RPMI8226 (cell line): ENCODE measurements at places on chromosomes 7 and 10.

DNA sequence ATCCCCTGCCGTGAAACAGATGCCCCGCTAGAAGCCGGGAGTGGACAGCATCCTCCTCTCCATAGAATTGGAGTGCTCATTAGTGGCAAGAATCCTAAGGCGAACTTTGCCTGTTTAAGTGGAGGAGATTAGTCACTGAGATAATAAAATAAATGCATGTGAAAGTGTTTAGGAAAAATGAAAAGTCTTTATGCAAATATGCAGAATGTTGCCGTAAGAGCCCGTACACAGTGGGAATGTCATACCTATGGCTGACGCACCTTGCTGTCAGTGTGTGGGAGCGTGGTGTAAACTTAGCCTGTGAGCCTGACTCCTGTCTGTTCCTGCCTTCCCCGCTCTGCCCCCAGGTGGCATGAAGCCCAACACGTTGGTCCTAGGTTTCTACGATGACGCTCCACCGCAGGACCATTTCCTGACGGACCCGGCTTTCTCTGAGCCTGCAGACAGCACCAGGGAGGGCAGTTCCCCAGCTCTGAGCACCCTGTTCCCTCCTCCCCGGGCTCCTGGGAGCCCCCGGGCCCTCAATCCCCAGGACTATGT lies 1.7 kb upstream of the TRIP6 start:
- no peak for DNase-seq

DNA sequence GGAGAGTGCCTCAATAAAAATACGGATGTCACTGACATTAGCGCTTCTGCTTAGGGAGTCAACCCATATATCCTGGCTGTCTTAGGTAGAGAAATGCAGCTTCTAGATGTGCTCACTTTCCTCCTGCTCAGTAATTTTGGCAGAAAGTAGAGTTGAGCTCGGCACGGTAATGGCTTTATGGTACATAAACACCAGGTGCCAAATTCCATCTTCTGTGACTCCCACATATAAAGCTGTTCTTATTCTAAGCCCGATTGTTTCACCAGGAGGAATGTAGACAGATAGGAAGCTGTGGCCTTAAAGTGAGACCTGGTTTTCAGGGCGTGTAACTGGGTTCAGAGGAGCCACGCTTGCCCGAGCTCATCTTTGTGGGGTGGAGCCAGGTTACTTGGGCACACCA lies 143.7 kb downstream of the CREB5 start:
- DNase-seq, result no peak

DNA sequence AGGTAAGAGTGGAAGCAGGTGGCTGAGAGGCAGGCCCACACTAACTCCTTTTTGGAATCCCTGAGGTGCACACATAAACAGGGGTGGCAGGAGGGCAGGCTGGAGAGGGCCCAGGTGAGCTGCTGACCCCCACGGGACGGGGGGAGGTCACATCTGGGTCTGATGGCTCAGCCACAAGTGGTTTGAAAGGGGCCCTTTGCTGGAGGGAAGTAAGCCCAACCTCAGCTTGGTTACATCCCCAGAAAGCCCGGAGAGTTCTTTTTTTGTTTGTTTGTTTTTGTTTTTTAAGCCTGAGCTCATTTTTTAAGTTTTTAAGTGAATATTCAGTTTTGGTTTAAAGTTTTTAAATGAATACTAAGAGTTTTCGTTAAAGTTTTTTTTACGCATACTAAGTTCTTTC lies 72.8 kb upstream of the CUX1 start:
- no peak for DNase-seq

GRCh38 chr10:55897490-55897921 lies 463.6 kb downstream of the ZWINT start:
- DNase-seq, result no peak

DNA sequence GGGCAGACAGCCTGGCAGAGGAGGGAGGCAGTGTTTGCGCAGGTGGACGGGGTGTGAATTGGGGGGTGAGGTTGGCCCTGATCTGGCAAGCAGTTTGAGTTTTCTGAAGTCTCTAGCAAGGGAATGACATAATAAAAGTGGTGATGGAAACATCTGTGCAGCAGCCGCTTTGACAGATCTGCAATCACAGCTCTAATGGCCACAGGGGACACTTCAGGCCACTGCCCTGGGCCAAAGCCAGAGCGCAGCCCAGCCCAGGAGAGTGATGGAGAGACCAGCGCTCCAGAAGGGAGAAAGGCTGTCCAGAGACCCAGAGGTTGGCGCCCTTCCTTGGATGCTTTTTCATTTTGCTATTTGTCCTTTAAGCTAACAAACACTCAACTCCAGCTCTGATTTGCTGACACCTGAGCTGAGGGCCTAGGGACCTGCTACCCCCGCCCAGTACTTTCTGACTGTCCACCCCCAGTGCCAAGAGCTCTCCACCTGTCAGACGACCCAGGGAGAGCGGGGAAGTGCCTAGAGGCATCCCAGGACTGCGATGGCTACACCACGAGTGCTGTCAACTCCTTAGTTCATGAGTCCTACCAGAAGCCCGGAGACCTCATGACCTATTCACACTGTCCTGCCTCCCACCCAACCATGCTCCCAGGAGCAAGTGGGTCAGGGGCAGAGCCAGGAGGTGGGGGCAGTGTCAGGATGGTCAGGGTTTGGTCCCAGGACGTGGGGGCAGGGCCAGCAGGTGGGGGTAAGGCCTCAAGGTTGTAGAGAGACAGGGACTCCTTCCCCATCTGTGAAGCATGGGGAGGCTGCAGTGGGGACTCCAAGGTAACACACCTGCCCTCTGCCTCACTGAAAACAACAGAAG lies 112.6 kb downstream of the PRKAG2 start:
- no peak for DNase-seq

- no peak for DNase-seq
Measured at GRCh38 chr10:14261336-14261735, 69.4 kb downstream of the FRMD4A start.

DNA sequence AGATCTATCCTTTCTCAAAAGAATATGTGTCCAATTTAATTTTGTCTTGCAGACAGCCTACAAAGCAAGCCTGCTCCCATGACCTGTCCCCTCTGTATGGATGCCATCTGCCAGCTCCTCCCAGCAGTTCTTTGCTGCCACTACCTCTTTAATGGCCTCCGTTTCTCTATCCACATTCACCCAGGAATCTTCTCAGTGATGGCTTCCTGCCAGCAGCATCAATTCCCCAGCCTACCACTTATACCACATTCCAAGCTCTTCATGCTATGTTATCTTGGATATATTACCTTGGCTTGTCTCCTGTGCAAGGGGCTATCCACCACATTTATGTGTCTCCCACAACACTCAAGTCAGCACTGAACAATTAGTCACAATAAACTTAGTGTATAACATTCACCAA lies 133.2 kb downstream of the VPS50 start:
- no peak for DNase-seq

- DNase-seq, result no peak
Measured at GRCh38 chr10:132407846-132408278, 10.9 kb downstream of the PWWP2B start.

- DNase-seq, result no peak
Measured at GRCh38 chr10:76433161-76434005, 1002.0 kb downstream of the LRMDA start.

DNA sequence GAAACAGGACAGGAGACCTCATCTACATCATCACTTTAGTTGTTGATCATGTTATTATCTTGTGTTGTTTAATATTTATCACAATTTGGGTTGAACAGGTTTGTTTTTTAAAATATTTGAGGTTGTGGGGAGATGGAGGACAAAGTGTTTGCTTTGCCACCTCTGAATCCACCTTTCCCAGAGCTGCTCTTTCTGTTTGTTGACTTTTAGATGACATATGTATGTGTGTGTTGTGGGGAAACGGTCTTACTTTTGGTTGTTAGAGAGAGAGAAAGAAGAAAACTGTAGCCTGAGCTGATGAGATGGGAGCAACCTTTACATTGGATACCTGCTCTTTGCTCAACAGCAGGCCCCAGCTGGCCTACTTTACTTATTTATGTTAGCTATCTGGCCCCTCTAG lies 19.0 kb upstream of the SLC16A12 start:
- DNase-seq, result no peak

- DNase-seq, result no peak
Measured at GRCh38 chr7:45484094-45484493, 90.1 kb upstream of the ADCY1 start.

- no peak for DNase-seq
Measured at GRCh38 chr7:135758531-135758932, 9.9 kb upstream of the FAM180A start.

DNA sequence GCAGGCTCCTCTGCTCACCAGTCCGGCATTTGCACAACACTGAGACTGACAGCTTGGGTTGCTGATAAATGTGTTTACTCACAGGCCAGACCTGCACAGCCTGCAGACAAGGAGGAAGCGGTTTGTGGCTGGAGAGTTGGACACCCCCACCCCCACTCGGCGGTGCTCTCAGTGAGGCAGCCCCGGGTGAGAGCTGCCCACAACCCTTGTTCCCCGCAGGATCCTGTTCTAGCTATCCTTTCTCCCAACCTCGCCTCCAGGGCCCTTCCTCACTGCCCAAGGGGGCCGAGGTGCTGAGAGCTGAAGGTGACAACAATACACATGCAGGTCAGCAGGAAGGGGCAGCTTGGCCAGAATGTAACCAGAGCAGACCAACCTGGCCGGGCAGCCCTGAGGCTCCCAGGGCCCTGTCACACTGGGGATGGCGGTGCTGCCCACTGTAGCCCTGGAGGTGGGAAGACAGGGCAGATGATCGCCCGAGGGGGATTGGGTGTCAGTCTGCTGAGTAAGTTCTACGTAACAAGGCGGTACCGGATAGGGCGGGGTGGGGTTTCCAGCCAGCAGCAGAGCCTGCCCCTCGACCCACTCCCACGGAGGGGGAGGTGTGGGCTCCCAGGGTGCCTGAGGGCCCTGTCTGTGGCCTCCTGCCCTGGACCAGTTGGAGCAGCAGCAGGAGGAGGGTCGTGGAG lies 2.1 kb upstream of the ADAM8 start:
- peak; percentile 21 for DNase-seq

- DNase-seq, result no peak
Measured at GRCh38 chr7:128384726-128385125, 23.2 kb upstream of the PRRT4 start.

DNA sequence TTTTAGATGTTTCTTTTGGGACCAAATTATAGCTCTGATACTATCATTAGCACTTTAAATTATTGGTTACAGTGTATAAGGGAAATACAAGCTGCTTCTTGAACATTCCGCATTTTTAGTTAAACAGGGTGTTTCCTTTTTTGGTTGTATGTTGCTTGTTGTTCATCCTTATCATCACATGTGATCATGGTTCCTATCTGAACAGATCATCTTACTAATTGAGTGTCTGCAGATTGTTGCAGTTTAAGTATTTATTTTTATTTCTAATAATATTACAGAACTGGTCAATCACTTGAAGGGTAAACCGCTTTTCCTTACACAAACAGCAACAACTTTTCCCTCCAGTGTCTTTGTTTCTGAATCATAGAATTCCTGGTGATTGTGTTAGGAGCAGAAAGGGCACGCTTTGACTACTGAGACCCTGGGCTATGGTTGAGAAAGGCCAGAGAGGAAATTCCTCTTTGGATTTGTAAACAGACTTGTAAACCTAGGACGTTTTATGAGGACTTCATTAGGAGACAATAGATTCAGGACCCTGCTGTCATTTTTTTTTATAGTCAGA lies 37.2 kb downstream of the CHN2 start:
- no peak for DNase-seq

DNA sequence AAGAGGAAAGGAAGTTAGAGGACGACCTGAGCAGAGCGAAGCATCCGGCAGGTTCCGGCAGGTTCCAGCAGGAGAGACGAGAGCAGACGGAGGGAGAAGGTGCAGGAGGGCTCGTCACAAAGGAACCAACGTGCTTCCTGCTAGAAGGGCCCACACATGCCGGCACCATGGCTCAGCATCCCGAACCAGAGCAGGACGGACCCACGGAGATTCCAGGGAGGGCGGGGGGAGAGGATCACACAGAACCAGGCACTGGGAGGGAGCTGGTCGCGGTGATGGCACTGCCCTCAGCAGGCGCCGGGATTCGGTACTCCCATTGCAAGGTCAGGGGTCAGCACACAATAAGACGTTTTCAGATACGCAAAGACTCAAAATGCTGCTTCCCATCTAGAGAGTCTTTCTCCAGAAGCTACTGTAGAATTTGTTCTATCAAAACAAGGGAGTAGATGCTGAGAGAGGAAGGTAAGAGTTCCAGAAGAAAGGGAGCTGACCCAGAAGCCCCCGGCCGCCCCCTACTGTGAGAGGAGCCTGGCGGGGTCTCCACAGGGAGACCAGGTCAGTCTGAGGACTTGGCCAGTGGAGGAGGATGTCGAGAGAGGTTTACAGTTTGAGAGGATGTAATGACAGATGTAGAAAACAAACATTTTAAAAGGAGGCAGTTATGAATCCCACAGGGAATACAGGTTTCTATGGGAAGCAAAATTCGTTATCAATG lies 23.6 kb upstream of the PWWP2B start:
- no peak for DNase-seq

DNA sequence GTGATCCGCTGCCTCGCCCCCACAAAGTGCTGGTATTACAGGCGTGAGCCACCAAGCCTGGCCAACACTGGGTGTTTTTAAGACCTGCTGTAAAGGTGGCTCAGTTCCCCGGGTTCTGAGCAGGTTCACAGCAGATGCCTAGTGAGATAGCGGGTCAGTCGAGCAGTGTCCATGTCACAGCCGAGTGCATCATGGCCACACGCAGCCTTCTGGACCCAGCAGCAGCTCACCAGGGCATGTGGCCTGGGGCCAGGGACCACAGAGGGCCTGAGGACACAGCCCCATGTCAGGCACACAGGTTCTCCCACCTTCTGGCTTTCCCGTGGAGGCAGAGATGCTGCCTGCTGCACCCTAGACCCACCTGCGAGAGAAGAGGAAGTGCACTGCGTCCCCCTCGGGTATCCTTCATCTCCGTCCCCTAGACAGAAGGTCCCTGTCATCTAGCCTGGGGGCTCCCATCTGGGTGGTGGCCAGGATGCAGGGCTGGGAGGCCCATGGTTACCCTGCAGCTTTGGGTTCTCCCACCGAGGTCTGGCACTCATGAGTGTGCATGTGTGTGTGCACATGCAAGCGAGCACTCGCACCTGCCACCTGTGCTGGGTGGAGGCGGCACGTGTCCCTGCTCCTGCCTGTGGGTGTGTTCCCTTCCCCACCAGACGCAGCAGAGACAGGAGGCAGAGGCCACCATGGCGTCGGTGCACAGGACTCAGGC lies 98.6 kb downstream of the NKX6-2 start:
- no peak for DNase-seq

GRCh38 chr10:116548301-116548700 lies 2.6 kb downstream of the PNLIP start:
- no peak for DNase-seq

GRCh38 chr10:49629431-49629881 lies 15.6 kb downstream of the CHAT start:
- DNase-seq, result no peak

DNA sequence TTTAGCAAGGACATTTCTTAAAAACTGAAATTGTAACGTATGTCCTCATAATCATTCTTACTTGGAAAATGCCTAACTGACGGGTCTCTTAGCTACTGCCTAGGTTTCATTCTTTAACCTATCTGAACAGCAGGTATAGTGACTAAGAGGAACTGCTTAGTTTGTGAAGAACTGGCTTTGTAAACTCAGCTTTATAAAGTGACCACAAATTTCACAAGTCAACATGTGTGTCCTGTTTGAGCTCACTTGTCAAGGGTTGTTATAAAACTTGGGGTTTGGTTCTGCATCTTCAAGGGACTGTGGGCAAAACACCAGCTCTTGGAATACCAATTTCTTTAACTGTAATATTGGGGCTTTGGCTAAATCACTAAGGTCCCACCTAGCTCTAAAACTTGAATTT lies 32.2 kb downstream of the MRPS33 start:
- peak; percentile 48 for DNase-seq

GRCh38 chr10:3714531-3714930 lies 70.5 kb downstream of the KLF6 start:
- DNase-seq, result no peak

- no peak for DNase-seq
Measured at GRCh38 chr7:32346253-32346652, 143.9 kb downstream of the LSM5 start.

- no peak for DNase-seq
Measured at GRCh38 chr7:17058568-17058967, 176.8 kb upstream of the AGR3 start.
